ENCODE measurements at places on chromosomes 12 and 14.

- peak; percentile 80 for DNase-seq
Measured at GRCh38 chr14:32201816-32202490, at the start of gene RNU6-7. Gene RNU6-7, plus strand, starts transcription at chr14:32202045.

GRCh38 chr14:34252227-34252626 is 209.8 kb downstream of the SPTSSA start:
- DNase-seq = no peak

- DNase-seq = no peak
Measured at GRCh38 chr12:57039016-57039798, 10.7 kb downstream of the MYO1A start.

DNA sequence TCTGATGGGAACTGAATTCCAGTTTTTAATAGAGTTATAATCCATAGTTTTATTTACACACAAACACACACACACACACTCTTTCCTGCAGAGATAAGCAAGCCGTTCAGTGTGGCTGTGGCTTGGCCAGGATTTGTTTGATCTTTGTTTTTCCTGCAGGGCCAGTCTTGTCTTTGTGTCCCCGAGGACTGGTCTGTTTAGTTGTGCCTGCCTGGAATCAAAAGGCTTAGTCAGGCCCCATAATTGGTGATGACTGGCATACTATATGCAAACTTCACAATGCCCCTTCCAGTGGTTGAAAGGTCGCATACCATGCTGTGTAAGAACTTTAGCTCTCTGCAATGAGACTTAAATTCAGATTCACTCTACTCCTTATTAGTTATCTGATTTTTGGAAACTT is 26.0 kb downstream of the WBP11 start:
- no peak for DNase-seq

DNA sequence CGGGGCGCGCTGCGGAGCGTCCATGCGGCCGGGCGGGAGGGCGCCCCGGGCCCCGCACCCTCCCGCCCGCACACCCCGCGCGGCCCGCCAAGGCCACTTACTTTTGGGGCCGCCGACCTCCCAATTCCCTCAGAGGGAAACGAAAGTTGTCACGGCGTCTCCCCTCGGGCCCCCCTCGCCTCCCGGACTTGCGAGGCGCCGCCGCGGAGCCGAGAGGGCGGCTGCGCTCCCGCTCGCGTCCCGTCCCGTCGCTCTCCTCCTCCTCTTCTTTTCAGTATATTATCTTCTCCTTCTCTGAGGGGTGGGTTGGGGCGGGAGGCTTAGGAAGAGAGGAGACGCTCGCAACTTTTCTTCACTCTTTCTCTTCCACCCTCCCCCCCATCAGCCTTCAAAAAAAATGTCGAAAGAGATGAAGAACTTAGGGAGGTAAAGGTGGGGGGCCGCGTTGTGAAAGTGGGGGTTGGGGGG is 613 bp downstream of the DUSP16 start:
- no peak for DNase-seq

GRCh38 chr14:51251486-51251885 is 11.4 kb downstream of the TMX1 start:
- no peak for DNase-seq

DNA sequence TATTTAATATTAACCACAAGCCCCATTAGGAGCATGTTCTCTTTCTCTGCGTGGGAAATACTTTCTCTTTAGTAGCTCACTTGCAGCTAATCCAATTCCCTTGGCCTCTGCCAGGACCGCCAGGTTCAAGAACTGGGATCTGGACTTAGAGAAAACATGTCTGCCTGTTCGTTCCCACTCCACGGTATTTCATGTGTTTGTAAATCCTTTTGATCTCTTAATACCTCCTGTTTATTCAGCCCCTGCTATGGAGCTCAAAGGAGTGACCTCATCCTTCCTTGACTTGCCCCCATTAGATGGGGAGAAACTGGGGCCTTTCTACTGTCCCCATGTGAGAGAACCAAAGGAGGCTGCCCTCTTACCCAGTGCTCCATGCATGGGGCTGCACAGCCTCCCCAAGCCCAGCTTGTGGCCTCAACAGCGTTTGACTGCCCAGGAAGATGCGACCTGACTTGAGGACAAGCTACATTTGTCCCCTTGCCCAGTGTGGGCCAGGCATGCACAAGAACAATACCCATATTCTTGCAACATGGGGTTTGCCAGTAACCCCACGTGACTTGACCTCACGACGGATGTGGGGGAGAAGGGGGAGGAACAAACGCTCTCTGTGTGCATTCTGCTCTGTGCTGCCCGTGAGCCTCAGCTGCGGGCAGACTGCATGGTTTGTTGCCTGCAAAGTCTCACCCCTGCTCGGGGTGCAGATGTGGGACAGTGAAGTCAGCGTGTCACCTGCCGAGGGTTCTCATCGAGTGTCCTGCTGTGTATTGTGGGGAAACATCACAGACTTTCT is 30.3 kb downstream of the CD9 start:
- peak; percentile 42 for DNase-seq

DNA sequence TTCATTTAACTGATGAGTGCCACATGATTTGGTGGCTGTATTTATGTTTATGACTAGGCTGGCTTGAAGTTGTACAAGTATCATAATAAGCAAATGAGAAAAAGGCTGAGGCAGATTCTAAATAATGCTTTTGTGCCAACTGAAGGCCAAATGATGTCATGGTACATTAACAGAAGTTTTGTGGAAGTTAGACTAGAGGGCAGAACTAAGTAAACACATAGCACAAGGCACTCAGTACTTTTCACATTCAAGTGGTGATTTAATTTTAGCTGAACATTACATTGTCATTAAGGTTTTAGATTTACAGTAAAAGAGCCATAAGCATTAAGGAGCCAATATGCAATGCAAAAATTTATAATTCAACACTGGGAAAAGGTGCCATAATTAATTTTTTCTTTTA is 21.1 kb downstream of the PPP1CC start:
- DNase-seq = no peak

DNA sequence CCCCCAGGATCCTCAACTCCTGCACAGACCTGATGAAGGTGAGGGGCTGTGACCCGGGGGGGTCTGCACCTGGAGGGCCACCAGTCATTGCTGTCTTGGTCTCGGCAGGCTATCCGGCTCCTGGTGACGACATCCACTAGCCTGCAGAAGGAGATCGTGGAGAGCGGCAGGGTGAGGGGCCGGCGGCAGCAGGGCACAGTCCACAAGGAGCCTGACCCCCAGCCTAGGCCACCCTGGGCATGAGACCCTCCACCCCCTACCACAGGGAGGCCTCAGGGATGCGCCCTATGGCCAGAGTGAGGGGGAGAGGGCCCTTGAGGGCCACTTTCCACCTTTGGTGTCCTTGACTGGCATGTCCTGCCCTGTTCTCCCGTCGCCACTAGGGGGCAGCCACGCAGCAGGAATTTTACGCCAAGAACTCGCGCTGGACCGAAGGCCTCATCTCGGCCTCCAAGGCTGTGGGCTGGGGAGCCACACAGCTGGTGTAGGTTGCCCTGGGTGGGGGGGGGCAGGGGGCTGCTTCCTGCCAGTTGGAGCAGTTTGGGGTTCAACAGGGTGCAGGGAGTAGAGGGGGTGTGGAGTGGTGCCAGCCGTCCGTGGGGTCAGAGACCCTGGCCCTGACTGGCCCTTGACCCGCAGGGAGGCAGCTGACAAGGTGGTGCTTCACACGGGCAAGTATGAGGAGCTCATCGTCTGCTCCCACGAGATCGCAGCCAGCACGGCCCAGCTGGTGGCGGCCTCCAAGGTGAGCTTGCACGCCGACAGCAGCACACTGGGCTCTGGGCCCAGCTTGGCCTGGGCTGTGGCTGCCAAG is 25.0 kb downstream of the HIP1R start:
- DNase-seq = peak; percentile 85

- DNase-seq = no peak
Measured at GRCh38 chr14:25832585-25832984, 765.2 kb downstream of the NOVA1 start.

DNA sequence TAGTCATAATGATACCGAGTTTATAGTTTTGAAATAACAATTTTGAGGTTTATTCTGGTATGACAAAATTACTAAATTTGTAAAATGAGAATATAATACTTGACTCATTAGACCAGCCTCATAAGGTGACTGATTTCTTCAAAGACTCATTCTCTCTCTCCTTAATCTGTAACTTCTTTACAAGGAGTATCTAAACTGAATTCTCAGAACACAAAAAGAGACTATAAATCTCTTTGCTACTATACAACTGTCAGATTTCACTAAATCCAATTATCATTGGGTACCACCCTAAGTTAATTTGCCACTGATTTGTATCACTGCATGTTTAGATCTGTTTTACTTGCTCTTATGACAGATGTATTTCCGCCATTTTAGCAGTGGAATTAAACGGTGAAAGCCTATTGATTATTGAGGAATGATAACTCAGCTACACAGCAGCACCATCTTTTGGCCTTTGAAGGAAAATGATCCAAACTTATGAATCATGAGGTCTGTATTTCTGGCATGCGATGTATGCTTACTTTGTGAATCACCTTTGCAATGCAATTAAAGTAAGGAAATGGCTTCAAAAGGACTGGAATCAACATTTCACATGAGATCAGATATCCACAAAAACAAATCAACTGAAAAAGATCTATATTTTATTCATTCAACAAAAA is 161.2 kb downstream of the RERGL start:
- no peak for DNase-seq

DNA sequence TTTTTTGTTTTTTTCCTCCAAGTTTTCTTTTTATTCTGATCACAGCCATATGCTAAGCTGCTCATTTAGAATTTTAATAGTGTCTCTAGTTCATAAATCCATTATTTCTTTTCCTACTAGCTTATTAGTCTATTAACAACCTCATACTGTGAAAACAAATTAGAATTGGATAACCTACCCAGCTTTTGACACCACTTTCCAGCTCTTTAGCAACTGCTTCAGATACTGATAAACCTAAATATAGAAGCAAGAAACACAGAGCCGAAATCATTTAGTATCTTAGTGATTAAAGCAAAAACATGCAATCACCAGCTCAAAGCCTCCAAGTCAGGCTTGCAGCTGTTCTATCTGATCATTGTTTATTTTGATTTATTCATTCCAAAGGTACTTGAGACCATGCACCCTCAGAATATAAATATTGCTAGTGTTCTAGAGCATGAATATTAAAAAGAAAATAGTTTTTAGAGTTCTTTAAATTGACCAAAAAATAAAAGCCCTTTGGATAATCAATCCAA is 121.5 kb downstream of the STXBP6 start:
- no peak for DNase-seq

DNA sequence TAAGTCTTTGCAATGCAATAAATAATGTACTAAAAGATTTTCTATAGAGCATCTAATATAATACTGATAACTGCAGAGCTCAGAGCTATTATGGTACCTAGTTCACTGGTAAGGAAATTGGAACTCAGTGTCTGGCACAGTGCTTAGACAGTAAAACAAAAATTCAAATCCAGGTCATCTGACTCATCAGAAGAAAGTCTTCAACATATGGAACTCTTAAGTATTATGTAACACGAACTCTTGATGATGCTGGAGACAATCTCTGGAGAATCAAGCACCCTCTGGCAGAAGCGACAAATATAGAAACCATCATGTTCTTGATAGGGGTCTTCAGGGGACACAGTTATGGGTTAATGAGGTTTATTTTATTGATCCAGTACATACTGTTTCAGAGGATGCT is 37.3 kb upstream of the TRHDE start:
- DNase-seq = no peak

GRCh38 chr14:51460011-51460410 is 191.7 kb upstream of the FRMD6 start:
- no peak for DNase-seq

- no peak for DNase-seq
Measured at GRCh38 chr12:4460761-4461160, 15.1 kb upstream of the FGF6 start.

DNA sequence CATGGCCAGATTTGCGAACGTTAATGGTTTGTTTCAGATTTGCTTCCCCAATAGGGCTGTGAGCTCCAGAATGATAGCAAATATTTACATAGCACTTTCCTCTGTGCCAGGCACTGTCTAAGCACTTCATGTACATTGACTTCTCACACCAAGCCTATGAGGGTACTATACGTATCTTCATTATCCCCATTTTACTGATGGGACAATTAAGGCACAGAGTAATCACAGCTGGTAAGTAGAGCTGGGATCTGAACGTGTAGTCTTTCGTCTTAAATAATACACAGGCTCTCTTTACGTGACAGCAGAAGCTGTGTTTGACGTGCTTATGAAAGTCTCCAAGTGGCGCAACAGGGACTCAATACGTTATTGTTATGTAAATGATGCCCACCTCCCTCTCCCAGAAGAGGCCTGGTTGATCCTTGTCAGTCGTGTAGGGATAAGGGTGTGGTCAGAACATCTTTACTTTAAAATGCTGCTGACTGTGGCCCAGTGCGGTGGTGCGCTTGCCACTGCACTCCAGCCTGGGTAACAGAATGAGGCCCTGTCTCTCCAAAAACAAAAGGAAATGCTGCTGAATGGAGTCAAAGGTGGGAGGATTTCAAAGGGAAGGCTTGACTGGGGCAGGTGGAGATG is 66.3 kb upstream of the TCL1B start:
- DNase-seq = no peak

DNA sequence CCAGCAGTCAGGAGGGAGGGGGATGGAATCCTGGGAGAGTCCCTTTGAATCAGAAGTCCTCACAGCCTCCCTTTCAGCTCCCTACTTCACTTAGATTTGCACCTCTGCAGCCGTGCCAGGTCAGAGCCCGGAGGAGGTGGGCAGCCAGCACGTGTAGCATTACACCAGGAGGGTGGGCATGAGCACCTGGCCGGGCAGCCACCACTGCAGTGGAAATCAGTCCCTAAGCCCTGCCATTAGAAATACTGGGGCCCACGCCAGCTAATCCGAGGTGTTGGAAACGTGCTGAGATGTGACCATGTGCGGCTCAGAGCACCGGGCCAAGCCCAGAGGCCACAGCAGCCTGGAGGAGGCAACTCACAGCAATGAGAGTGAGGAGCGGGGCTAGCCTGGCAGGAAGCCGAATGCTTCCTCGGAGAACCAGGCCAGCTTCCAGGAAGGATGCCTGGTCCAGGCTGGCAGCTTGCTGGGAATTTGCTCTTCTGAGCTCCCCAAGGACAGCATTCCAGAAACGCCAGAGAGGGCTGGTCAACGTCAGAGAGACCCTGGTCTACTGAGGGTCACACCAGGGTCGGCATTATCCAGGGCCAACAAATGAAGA is 9.4 kb upstream of the CACNA2D4 start:
- peak; percentile 38 for DNase-seq

DNA sequence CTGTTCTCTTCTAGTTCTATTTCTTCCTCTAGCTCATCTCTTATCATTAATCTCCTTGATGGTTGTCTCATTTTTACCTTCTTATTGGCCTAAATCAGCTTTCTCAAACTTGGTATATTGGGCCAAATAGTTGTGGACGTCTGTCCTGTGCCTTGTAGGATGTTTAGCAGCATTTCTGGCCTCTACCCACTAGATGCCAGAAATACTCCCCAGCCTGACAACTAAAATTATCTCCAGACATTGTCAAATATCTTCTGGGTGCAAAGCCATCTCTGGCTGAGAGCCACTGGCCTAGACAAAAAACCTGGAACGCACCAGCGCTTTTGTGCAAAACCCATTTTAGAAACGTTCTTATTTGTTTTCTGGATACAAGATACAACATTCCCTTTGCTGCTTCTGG is 38.8 kb upstream of the LRRC10 start:
- peak; percentile 32 for DNase-seq
